ENCODE measurements at places on chromosomes 4 and X.

DNA sequence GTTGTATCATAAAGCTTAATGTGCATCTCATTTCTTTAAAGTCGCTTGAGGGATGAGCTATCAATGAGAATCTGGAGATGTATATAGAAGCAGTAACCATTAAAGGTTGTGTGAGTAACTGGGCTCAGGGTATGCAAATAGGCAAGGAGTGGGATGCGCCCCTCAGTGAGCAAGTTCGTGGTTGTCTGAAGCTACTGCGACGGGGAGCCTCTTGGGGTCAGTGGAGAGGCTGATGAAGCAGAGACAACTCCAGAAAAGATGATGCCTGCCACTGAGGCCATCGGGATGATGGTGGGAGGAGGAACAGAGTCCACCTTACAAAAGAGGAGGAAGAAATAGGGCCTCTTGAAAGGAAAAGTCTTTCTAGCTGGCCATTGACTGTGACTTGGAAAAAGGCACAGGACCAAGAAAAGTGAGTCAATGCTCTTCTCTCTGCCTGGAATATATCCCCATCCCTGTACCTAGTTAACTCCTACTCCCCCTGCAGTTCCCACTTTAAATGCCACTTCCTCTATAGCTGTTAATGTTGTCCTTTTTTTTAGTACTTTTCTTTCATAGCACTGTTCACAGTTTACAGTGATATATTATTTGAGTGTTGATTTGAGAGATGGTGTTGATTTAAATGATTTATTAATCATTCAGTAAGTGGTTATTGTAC, 51.4 kb upstream of the LSM6 start:
- no peak for DNase-seq

- no peak for DNase-seq
Measured at GRCh38 chr4:138200236-138200590, 41.9 kb downstream of the SLC7A11 start.

- DNase-seq, result no peak
Measured at GRCh38 chrX:23228454-23228853, 106.2 kb upstream of the PTCHD1 start.

GRCh38 chr4:175051974-175052373, 133.8 kb downstream of the ADAM29 start:
- DNase-seq, result no peak

DNA sequence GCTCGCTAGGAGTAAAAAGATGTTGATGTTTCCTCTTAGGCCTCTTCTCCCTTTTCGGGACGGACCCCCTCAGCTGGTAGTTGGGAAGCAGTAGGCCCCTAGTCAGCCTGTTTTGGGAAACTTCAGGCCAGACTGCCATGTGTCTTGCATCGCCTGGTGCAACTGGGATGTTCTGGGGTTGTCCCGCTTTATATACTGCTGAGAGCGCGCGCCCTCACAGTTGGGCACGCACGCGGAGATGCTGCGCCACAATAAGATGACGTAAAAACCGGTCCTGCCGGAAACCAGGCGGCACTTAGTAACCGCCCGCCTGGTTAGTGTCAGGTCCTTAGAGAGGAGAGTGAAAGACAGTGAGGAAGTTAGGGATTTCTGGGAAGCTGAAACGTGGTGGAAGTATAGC, 231.3 kb upstream of the CT83 start:
- no peak for DNase-seq

DNA sequence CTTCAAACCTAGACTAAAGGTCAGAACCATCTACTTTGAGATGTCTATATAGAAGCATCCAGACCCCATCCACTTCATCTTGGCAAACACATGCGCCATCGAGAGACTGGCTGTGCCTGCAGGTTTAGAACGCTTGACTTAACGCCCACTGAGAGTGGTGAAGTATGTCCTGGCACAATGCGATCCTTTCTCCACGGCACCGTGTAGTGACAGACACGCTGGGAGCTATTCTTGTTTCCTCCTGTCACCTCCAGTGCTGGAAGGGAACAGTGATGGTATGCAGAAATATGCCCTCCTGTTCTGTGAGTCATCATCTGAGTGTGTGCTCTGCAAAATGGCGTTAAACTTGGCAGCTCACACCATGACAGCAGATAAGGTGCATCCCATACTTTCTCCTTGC, 330.2 kb downstream of the NLGN4X start:
- no peak for DNase-seq
